Effector memory CD4-positive, alpha-beta T cell (primary cell): ENCODE measurements at places on chromosomes 16 and 17.
A peak's percentile ranks its signal among the peaks of the same experiment; 100 is the strongest.

DNA sequence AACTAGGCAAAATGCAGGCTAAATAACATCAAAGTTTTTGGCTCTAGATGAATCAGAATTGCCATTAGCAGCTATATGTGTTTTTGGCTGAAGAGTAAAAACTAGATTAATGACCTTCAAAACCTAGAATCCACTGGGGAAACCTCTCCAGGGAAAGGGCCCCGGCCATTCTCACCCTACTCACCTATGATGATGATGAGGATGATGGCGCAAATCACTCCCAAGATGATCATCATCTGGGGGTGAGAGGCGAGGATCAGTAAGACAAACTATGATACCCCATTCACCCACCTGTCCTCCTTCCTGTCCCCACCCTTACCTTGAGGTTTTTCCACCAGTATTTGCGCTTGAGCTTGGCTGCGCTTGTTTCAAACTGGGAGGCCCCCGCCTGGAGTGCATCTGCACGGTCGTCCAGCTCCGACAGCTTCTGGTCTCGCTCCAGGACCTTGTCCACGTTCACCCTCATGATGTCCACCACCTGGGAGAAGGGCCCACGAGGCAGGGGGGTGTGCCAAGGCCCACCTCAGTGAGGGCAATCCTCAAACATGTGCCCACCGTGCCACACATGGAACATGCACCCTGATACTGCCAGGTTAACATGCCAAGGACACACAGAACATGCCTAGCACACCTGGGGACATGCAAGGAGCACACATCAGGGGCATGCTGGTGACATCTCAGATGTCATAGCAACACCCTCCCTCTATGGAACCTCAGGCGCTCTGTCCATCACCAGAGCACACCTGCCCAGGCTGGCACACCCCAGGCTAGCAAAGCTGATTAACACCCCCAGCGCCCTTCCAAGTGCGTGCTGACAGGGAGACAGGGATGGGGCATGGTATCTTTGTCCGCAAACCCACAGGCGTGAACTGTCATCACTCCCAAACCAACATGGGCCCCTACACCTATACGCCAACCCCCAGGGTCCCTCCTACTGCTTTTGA lies 1.2 kb downstream of the VAMP2 start:
- DNase-seq: no peak

DNA sequence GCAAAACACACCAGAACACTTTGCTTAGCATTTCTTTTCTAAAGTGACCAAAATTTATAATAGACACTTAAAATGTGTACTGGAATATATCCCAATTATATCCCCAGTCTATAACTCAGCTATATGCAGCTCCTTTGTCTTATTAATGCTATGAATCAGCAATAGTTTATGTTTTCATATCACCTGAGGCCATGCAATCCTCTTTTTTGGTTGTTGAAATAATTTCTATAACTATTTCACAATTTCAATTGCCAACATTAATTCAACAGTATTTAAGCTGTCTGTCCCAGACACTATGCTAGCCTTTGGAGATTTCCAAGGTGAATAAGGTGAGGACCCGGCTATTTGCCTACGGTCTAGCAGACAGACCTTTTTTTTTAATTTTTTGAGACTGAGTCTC lies 17.2 kb upstream of the BMERB1 start:
- DNase-seq: no peak

GRCh38 chr16:50547340-50548124 lies 664 bp upstream of the NKD1 start:
- peak; percentile 86 for DNase-seq

GRCh38 chr16:50763211-50763610 lies 21.3 kb downstream of the CYLD start:
- DNase-seq: no peak

GRCh38 chr16:471353-472198 lies 46.1 kb downstream of the RAB11FIP3 start:
- DNase-seq: no peak

DNA sequence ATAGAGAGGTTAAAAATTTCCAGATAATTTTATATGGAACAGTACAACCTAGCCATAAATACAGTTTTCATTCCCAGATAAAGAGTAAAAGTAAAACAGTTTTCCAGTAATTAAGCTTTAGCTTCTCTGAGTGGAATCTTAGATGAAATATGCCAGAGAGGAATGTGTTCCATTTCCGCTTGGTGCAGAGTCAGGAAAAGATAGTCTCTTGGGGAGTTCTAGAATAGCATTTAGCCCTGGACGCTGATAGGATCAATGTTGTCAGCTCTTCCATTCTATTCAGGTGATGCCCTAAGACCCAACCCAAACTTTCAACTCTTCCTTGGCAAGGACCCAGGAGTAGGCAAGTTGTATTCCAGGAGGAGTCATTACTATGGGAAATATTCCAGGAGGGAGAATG lies 30.9 kb upstream of the ABCA3 start:
- no peak for DNase-seq

DNA sequence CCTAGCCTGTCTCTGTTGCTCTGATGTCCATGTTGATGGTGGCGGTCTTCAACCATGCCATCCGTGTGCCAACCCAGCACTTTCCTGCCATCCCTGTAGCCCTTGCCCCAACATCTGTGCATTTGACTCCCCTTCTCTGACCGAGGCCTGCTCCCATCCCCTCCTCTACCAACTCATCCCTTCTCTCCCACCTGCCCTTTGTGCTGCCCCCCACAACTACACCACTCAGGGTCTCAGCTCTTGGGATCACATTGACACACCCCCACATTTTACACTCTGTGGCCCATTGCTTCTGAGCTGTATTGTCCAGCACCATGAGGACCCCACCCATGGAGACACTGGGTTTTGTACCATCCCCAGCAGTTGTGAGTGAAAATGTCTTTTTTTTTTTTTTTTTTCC lies 11.6 kb downstream of the HS3ST3B1 start:
- no peak for DNase-seq

DNA sequence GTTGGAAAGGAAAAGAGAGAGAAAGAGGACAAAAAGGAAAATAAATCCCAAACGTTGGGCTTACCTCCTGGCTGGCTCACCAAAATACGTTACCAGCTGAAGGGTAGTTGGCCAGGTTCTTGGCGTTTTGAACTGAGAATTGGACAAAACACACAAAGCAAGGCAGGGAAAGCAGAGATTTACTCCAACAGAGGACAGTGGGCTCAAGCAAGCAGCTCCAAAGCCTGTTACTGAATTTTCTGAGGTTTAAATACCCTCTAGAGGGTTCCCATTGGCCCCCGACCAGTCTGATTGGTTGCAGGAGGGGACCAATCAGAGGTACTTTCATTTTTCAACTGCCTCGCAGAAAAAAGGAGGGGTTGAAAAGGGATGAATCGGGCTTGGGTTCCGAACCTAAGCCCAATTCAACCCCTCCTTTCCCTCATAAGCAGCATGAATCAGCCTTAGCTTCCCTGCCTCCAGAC lies 55.6 kb upstream of the ALOX12 start:
- DNase-seq: no peak

GRCh38 chr16:27242868-27243590 lies 25.5 kb downstream of the NSMCE1 start:
- no peak for DNase-seq

- no peak for DNase-seq
Observed at GRCh38 chr17:56751145-56751738, 82.5 kb downstream of the C17orf67 start.

DNA sequence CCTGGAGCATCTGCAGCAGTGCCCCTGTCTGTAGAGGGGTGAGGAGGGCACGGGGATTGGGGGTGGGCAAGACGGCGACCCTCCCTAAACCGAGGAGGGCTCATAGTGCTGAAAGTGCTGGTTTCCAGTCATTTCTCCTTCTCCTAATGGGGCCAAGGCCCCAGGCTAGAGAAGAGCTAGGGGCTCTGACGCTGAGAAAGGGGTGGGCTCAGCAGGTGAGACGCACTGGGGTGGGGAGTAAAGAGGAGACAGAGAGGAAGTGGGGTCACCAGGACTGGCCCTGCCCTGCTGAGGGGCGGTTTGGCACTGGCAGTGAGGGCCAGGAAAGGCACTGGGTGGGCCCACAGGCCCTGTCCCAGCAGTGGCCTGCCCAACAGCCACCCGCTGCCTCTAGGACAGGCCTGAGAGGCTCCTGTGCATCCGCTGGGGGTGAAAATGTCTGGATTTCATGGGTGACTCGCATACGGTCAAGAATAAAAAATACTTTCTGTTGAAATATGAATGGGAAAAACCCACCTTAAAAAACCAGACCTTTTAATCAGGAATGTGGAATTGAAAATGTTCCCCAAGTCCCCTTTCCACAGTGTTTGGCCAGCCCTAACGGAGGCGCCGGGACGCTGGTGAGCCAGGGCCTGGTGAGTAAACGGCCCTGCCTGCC lies 122.4 kb upstream of the SMURF2 start:
- DNase-seq: no peak

- DNase-seq: peak; percentile 59
Observed at GRCh38 chr17:42536048-42536371, at the start of gene NAGLU. Gene NAGLU, plus strand, starts transcription at chr17:42536241. Its CDS starts 32 bp downstream, at chr17:42536273.

- no peak for DNase-seq
Observed at GRCh38 chr17:3968015-3968414, 3.8 kb upstream of the ATP2A3 start.

DNA sequence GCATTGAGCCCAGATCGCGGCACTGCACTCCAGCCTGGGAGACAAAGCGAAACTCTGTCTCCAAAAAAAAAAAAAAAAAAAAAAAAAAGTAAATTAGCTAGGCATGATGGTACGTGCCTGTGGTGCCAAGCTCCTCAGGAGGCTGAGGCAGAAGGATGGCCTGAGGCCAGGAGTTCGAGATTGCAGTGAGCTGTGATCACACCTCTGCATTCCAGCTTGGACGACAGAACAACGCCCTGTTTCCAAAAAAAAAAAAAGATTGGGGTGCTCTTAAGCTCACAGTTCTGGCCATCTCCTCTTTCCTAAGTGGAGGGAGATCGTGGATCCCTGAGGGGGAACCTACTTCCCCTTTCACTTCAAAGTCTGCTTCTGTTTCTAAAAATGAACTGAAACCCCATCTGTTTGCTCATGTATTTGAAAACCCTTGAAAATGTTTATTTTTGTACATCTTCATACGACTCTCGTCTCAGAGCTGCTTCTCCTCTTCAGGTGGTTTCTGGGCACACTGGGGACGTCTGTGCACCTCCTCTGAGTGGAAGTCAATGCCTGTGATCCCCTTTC lies 138.8 kb downstream of the PRKCA start:
- DNase-seq: no peak

GRCh38 chr17:46088595-46088994 lies 89.5 kb downstream of the STH start:
- no peak for DNase-seq

- DNase-seq: no peak
Observed at GRCh38 chr16:71927787-71928186, 32.5 kb downstream of the IST1 start.

DNA sequence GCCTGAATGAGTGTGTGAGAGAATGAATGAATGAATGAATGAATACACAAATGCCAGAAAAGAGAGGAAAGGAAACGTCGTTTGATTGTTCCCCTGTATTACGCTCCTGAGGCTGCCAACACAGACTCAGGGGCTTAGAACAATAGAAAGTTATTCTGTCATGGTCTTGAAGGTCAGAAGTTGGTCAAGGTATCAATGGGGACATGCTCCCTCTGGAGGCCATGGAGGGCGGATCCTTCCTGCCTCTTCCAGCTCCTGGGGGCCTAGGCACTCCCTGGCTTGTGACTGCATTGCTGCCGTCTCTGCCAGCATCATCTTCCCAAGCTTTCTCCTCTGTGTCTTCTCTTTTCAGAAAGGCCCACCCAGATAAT lies 1.5 kb upstream of the SLC38A8 start:
- no peak for DNase-seq

DNA sequence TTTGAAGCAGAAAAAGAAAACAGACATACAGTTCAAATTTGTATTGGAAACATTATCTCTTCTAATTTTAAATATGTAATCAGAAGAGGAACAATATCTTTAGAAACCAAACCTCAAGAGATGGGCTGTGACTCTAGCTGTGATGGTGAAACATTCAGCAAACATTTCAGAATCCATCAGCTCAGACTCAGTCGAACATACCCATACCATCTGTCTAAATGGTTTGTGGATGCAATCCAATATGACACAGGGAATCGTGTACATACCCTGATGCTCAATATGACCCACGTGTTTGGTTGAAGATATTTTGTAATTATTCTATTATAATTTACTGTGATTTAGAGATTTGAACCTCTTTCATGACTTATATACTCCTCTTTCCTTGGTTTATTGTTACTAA lies 665.2 kb upstream of the CDH8 start:
- no peak for DNase-seq

- DNase-seq: no peak
Observed at GRCh38 chr17:18161207-18162145, 22.2 kb upstream of the ALKBH5 start.

GRCh38 chr17:11278992-11279270 lies 37.9 kb downstream of the SHISA6 start:
- no peak for DNase-seq

- no peak for DNase-seq
Observed at GRCh38 chr17:14359163-14360020, 58.5 kb downstream of the HS3ST3B1 start.

DNA sequence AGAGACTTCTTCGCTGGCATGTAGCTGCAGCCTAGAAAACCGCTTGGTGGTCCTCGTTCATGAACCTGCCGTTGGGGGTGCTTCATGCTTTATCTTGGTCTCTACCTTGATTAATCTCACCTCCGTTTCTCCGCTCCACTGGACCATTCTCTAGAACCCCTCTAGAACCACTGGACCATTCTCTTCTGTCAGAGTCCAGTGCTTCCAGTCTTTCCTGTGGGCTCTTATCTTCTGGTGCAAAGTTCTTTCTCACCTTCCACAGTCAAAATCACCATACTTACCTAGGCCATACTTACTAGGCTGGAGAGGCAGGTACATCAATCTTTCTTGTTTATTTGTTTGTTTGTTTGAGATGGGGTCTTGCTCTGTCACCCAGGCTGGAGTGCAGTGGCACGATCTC lies 71.4 kb downstream of the PITPNC1 start:
- no peak for DNase-seq

GRCh38 chr16:78217276-78217675 lies 117.8 kb downstream of the WWOX start:
- no peak for DNase-seq

DNA sequence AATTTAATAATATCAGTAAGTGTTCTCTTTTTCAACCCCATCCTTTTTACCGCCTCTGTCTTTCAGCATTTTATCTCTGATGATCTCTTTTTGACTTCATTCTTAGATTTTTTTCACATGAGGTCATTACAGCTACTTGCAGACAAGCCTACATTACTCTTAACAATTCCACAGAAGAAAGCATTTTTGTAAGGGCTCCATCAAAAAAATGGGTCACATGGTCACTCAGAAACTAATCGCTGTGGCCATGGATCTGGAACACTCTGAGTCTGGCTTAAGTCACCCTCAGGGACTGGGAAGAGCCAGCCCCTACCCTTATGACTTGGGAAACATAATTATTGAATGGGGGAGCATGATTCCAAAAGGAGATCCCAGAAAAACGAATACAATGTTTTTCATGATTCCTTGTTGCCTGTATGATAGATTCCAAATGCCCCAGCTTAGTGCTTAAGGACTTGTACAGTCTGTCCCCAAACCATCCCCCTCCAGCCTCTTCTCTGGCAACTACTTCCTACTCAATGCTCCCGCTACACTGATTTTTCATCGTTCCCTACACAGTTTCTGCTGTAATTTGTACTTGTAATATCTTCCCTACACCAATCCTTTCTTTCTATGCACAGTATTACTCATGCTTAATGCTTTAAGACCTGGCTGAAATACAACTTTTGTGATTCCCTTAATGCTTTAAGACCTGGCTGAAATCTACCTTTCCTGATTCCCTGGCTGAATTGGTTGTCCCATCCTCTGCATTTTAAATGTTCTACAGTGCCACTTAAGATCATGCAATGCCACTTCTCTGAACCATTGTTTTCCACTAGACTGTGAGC lies 457.8 kb downstream of the HS3ST4 start:
- DNase-seq: no peak
